ENCODE measurements at places on chromosomes 5 and 9.

DNA sequence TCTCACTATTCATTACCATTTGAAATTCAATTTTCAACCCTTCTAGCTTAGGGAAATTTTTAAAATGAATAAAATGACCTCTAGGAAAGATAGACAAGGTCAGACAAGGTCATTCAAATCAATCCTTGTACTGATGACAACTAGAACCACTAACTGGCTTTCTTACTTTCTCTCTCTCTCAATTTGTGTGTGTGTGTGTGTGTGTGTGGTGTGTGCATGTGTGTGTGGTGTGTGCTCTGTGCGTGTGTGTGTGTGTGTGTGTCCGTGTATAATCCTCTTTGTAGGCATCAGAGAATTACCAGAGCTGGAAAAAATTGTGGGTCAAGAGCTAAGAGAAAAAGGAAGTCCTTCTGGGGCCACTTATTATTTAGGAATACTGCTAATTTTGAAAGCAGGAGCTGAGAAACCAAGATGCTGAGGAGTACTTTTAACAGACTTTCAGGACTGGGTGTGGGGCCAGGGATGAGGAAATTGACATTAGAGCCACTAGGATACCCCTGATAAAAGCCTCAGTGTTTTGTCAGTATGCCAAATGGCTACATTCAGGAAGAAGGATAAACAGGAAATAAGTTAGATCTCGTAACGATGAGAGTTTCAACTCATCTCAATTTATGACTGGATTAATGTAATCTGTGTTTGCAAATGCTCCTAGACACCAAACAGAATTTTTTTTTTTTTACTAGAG lies 723.3 kb downstream of the CETN3 start:
- no peak for DNase-seq

DNA sequence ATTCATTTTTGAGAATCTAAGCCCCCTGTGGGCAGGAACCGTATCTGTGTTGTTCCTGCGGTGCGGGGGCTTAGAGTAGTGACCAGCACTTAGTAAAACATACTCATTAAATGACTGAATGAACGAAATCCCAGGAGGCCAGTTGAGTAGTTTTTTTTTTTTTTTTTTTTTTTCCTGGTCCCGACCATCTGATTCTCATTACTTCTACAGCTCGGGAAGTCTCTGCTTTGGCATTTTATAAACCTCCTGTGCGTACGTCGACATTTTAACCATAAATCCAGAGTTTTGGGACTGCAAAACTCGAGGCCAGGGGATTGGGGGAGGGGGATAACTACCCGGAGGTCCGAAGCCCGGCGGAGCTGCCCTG lies 31.5 kb upstream of the SPRY4 start:
- no peak for DNase-seq

DNA sequence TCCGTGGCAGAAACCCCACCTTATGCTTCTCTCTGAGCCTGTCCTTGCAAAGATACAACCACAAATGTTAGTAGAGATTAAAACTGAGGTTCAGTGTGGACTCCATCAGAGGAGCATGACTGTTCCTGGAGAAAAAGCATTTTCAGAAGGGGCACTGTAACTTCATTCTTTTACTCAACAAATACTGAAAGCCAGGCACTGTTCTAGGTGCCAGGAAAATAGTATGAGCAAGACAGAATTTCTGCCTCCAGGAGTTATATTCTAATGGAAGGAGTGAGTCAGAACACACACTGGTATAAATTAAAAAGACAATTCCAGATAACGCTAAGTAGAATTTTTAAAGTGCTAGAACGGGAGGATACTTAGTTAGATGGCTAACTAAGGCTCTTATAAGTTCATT lies 251.4 kb upstream of the GAS1 start:
- no peak for DNase-seq

DNA sequence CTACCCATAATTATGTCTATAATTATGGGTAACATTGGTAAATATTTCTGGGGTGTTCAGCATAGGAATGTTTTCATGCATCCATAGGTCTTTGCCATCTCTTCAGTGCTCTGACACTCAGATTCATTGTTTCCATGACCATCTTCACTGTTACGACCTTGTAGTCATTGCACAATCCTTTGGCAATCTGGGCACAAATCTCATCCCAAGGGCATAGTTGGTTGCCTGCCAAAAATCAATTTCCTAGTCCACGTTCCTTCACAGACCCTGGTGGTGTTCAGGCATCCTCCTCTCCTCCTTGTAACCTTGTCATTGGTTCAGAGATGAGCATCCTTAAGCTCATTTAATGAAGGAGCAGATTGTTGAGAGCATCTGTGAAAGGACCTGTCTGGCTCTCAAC lies 1400.7 kb downstream of the CDH12 start:
- DNase-seq, result no peak

DNA sequence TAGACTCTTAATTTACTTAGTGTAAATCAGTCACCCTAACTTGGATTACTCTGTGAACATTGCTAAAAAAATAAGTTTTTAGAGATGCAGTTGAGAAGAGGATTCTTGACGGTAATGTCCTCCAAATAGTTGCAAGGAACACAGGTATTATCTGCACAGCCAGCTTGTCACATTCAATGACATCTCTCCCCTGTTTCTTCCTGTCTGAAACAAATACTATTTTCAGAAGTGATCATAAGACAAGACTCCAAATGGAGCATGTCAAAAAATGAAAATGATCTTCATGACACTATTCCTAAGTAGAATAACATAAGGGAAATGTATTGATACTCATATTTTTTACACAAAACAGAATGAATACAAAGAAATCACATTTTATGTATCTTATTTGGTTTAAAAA lies 227.9 kb upstream of the CHD1 start:
- no peak for DNase-seq

DNA sequence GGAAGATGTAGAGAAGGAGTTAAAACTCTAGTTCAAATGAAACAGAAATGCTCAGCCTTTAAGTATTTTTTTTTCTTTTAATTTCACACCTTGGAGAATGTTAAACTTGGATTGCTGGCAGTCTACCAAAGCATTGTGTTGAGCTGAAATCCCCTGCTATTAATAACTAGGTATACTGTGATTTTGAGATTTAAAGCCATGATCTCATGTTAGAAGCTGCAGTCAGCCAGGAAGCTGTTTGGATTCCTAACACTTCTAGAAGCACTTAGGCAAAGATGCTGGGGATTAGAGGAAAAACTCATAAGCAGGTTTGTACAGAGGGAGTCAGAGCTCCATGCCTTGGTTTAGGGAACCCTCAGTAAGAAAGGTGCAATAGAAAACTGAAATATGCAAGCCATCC lies 141.4 kb downstream of the KIF4B start:
- no peak for DNase-seq

- DNase-seq, result no peak
Observed at GRCh38 chr5:109786206-109786855, 96.6 kb downstream of the MAN2A1 start.

- no peak for DNase-seq
Observed at GRCh38 chr5:123659495-123659894, 147.5 kb downstream of the CSNK1G3 start.

DNA sequence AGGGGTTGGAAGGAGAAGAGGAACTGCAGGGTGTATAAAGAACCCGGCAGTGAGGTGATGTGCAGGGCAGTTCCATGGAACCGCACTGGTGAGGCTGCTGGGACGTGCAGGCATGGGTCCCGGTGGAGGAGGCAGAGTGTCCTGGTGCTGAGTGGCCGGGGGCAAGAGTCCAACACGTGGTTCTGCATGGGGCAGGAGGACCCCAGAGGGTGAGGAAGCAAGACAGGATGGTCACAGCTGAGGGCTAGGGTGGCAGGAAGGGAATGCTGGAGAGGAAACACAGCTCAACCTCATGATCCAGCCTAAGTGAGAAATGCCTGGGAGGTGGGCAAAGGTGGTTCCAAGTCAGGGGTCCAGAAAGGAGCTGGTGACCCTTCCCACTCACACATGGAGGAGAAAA lies 87.2 kb downstream of the S1PR3 start:
- DNase-seq, result no peak

- no peak for DNase-seq
Observed at GRCh38 chr9:116009420-116009819, 144.2 kb upstream of the PAPPA start.

GRCh38 chr9:34956648-34957047 lies 1.4 kb upstream of the PHF24 start:
- DNase-seq, result no peak

DNA sequence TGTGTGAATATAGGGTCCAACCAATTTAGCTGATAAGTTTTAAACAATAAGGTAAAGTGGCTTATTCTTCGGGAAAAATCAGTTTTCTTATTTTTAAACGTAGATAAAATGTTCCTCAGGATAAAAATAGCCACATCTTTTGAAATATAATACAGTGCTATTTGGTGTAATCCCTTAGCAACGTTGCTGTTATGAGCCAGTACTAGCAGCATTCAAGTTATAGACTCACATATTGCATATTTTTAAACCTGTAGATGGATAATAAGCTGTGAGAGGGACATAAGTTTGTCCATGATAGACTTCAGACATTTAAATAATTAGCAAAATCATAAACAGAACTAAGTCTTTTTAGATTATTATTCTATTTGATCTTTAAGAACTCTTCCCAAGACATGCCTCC lies 6.3 kb downstream of the PDE4D start:
- DNase-seq, result no peak

DNA sequence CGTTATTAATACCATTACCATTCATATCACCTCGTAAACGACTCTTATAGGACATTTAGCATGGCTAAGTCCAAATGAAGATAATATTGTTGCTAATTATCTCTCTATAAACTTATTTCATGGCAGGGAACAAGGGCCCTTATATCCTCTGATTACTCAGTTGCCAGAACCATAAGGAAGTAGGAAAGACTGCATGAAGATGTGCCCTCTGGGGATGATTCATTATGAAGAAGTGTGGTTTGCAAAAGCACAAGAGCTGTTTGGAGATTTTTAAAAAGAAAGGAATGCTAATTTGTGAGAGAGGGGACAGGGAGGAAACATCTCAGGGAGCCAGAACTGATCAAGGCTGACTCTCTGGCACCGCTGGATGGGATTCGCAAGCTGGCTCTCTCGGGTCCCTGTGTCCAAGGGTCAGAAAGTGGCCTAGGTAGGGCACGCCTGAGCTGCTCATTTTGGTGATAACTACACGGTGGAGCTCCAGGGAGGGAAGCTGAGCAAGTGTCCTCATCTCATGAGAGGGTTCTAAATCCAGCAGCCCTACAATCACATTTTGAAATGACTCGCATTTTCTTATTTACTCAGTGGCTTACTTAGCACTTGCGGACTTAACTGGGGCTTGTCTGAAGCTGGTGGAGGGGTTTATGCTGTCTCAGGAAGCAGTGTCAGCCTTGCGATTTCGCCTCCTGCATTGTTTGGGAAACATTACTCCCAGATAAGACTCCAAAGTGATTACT lies 136.8 kb downstream of the C5orf15 start:
- DNase-seq, result no peak

GRCh38 chr5:177128551-177128981 lies 5.0 kb upstream of the NSD1 start:
- DNase-seq, result no peak
